Cerebellar cortex (tissue), 1 donor: ENCODE measurements at places on chromosomes 11 and 22.

GRCh38 chr11:102453302-102453695, 734 bp upstream of the TMEM123 start:
- no peak for DNase-seq

DNA sequence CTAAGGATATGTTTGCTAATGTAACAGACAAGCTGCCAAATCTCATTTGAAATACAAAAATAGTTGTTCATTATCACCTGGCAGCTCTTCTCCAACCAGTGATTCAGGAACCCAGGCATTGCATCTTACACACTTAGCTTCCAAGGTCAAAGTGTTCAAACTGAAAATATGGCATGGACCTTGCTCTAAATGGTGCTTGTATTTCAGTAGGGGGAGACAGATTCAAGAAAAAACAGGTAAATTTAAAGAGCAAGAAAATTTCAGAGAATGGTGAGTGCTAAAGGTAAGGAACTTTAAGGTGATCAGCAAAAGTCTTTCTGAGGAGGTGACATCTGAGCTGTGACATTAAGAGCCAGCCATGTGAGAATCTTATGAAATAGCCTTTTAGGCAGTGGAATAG, 82.8 kb upstream of the E2F8 start:
- no peak for DNase-seq

DNA sequence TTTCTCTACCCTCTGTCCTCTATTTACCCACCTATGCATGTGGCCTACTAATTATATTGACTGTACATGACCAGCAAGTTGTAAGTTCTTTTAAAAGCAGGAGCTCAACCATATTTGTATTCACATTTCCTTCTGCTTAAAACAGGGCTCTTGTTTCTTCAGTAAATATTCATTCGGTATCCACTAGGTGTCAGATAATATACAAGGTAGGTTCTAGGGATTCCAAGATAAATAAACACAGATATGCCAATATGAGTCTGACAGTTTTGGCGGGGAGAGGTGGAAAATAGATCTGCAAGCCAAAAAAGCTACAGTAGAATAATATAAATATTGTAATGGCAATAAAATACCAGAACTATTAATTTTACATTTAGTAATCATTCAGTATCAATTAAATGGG, 15.3 kb upstream of the RAB30 start:
- peak; percentile 32 for DNase-seq

DNA sequence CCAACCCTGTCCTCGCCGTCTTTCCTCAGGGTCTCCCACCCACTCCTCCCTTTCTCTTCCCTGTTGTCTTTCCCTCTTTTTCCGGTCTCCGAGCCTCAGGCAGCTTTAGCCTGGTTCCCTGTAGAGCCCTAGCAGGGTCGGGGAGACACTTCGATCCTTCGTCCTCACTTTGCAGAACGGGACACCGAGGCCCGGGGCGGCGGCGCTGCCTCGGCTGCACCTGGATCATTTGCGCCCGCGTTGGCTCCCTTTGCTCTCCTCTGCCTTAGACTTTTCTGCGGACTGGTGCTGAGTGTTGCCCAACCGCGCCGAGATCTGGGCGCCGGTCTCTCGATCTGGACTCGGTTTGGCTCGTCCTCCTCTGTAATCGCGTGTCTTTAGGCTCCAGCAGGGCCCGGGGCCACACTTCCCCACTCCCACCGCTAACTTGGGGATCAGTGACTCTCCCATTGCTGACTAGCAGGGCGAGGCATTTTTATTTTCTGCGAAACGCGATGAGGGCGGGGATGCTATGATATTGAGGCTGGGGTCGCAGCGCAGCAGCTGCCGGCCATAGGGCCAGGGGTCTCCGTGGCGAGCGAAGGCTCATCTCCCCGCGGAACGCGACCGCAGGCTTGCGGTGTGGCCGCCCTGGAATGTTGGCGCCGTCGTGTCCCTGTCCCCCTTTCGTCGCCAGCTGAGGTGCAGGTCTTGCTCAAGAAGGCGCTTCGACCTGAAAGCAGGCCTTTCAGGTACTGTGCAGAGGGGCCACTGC, 1.6 kb upstream of the E2F8 start:
- no peak for DNase-seq

- no peak for DNase-seq
Observed at GRCh38 chr22:43852573-43853327, 9.6 kb downstream of the SULT4A1 start.

DNA sequence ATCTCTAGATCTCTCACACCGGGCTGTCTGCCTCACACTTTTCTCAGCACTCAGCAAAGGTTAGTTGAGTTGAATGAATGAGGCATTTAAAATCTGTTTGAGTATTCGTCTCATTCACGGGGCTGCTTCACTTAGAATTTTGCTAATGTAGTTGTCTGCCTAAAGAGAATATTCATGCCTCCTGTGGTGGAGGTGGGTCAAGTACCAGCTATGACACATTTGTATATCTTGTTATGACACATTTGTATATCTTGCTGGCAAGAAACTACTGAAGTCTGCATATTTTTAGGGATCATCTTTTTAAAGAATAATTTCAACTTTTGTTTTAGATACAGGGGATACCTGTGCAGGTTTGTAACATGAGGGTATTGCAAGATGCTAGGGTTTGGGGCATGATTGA, 43.1 kb downstream of the LDLRAD3 start:
- no peak for DNase-seq

- DNase-seq, result no peak
Observed at GRCh38 chr22:47084226-47084625, 321.8 kb downstream of the TBC1D22A start.

DNA sequence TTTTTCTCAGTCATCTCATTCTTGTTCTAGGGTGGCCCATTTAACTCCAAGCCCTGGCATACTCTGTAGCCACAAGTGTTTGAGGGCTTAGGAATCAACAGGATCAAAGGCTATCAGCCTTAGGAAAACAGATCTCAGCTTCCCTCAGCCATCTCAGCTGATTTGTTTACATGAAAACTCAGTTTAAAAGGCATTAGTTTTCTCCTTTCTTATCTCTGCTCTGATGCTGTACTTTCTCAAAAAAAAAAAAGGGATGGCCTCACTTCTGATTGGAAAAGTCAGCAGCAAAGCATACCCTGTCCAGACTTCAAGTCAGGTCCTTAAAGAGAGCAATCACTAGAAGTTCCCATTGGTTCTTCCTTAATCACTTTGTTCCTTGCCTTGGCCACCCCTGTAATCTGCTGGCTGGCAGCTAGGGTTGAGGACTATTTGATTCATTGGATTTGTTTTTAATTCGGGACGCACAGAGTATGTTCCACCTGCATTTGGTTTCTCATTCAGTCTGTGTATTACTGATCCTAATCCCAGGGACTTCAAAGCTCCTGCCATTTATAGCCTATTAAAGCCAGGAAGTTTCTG, 102.8 kb downstream of the EXT2 start:
- DNase-seq, result no peak

- no peak for DNase-seq
Observed at GRCh38 chr11:93512073-93512475, 31.1 kb downstream of the SMCO4 start.

GRCh38 chr22:38317995-38318715, 922 bp upstream of the CSNK1E start:
- DNase-seq, result peak; percentile 65
